Renal cortical epithelial cell (primary cell): ENCODE measurements at places on chromosomes 7 and 10.

DNA sequence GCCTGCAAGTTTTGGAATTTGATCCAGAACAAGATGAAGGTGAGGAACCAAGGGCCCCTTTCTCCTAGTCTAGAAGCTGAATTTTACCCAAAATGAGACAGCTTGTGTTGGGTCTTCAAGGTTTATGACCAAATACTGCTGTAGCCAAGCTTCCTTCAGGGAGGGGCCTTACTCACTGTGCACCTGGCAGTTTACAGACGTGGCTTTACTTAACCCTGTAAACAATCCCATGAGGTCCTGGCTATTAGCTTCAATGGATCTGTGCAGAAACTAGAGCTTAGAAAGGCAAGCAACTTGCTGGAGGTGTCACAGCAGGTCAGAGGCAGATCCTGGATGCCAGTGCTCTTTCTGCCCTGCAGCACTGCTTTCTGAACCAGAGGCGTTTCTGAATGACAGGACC is 46.7 kb downstream of the PDLIM1 start:
- DNase-seq, result no peak

DNA sequence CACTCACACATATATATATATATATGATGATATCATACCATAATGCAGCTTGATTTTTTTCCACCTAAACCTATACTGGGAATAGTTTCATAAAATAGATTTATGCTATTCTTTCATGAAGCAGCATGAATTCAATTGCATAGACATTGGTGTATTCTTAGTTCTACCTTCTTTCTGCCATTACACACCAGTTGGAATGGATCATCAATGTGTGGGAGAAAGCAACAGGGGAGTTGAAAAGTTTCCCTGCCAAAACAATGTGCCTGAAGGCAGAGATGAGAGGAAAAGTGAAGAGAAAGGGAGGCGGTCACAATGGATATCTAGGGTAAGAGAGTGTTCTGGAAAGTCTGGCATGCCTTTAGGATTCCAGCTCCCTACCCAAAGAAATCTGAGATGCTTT is 25.2 kb upstream of the ACSL5 start:
- no peak for DNase-seq

DNA sequence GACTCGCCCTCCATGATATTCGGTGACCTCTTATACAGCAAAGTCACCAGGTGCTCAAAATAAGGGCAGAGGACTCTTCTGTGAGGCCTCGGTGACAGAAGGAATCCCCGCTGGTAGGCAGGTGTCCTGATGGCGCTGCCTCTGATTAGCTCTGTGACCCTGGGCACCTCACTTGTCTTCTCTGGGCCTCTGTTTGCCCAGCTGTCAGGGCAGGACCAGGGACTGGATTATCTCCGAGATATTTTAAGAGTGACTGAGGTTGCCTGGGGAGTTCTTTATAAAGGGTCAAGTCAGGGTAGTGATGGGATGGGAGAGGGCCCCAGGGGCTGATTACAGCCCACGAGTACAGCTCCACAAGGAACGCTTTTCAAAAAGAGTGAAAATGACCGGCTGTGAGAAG is 70.9 kb upstream of the SAMD8 start:
- no peak for DNase-seq

- no peak for DNase-seq
Measured at GRCh38 chr7:17524746-17525145, 226.3 kb downstream of the AHR start.

DNA sequence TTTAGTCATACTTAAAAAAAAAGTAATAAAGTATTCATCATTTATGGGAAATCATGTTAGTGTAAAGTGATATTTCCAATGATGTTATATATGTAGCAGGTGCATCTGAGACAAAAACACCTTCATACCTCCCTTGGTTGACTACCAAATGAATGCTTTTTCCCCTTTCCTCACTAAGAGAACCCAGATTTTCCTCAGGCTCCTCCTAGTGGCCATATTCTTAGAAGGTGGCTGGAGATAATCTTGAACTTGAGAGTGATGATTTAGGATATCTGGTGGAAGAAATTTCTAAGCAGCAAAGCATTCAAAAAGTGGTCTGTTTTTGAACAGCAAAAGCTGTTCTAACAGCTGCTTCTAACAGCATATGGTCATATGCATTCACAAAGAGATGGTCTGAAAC is 16.8 kb upstream of the DNAH11 start:
- DNase-seq, result no peak

DNA sequence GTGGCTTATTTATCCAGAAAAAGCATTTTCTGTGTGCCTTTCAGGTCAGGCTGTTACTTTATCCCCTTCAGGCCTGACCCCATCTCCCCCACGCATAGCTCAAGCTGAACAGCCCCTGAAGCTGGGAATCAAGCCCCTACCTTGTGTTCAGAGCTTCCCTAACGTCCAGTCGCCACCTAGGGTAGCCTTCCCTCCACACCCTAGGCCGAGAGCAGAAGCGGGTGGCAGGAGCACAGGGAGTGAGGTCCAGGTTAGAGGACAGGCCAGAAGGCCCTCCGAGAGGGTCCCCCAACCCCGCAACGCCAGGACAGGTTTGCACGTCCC is 479 bp upstream of the SEMA4G start:
- no peak for DNase-seq
